Cerebellum (tissue), 4 donors: ENCODE measurements at places on chromosomes 7 and 10. TPM values are rescaled to one million over a fixed set of nuclear protein-coding genes. Genes with fewer than 3 reads are reported as not detected.

DNA sequence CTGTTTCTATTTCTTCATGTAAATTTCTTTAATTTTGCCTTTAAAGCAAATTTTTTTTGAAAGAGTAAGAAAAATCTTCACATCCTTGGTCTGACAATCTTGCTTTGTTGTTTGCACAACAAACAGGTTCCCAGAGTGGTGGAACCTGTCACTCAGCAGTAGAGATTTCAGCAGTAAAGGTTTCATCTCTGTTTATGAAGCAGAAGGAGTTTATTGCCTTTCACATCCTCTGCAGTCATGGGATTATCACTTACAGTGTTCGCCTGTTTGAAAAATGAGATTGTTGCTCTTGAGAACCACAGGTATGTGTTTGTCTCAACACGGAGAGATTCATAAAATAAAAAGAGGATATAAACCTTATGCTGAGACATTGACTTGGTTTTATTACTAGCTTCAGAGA lies 342.6 kb downstream of the IPMK start:
- no peak for DNase-seq

GRCh38 chr10:60377955-60378354 lies 11.7 kb downstream of the ANK3 start:
- no peak for DNase-seq

GRCh38 chr7:98687111-98687751 lies 70.1 kb downstream of the NPTX2 start:
- DNase-seq, result no peak

DNA sequence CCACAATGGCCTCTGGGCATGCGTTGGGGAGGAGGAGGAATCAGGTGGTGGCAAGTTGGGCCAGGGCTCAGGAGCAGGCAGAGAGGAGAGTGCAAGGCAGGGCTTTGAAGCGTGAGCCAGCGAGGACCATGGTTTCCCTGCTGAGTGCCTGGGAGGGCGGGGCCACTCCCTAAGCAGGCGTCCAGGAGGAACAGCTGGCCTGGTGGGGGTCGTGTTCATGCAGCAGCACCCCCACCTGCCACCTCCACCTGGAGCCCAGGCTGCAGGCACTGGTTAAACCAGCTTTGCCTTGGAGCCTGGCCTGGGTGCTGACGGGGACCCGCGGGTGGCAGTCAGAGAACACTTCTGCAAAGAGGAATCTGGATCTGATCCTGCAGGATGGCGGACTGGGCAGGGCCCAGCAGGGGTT lies 24.2 kb upstream of the AQP1 start:
- DNase-seq, result no peak

DNA sequence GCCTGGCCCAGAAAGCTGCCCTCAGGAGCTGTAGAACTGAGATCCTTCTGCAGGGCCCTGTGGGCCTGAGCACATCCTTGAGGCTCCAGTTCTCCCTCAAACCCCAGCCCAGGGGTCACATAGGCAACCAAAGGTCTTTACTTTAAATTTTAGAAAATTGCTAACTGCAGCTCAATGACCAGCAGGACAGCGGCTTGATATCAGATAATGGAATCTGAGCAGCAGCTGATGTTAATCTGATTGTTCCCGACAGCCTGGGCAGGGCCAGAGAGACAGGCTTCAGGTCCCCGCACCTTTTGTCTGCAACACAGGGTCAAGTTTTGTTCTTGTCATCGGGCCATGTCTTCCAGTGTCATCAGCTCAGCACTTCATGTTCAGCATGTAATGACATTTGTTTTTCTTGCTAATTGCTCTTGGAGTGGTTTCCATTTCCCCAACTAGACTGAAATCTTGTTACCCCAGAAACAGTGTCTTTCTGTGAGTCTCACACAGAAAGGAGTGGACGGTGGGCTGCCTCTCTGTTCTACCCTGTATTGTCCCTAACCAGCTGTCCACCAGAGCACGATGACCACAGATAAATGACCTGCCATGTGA lies 91.0 kb downstream of the PAXIP1 start:
- DNase-seq, result no peak

DNA sequence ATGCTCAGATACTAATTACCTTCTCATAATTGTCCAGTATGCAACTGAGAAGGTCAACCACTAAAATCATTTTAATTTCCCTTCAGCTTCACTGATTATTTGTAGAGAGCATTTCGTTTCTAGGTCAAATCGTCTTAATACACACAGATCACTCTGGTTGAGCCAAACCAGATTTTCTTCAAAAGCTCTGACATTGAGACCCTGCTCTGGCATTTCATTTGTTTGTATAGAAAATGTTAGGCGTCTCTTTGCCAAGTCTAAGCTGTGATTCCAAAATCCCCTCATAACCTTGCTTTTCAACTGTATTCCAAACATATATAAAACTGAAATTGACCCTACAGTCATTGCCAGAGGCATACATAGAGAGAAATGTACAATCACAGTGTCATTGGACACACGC lies 520.0 kb downstream of the CNTNAP2 start:
- no peak for DNase-seq

GRCh38 chr10:45466784-45467183 lies 92.8 kb downstream of the ALOX5 start:
- DNase-seq, result peak; percentile 65

DNA sequence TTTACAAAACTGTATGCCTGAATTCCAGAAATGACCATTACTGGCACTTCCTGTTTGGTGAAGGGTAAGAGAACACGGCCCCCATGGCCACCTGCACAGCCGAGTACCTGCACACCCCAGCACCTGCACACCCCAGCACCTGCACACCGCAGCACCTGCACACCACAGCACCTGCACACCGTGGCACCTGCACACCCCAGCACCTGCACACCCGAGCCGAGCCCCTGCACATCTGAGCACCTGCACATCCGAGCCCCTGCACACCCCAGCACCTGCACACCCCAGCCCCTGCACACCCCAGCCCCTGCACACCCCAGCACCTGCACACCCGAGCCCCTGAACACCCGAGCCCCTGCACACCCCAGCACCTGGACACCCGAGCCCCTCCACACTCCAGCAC lies 243.5 kb downstream of the DNAJB6 start:
- DNase-seq, result no peak

- no peak for DNase-seq
Measured at GRCh38 chr10:80276335-80276734, 13.1 kb downstream of the MAT1A start.

GRCh38 chr7:151207315-151207714 lies 3.0 kb downstream of the H2BK1 start:
- DNase-seq, result no peak

- DNase-seq, result no peak
Measured at GRCh38 chr10:69682955-69683474, 53.0 kb downstream of the FAM241B start.

- no peak for DNase-seq
Measured at GRCh38 chr7:127913686-127914085, 117.6 kb downstream of the LRRC4 start.

- peak; percentile 99 for DNase-seq
Measured at GRCh38 chr10:102245082-102245931, at the start of gene GBF1. TSS of gene GBF1 (plus strand) at chr10:102245532. CDS start at chr10:102258939, 13,407 bp downstream.

GRCh38 chr7:42692621-42693020 lies 219.2 kb downstream of the C7orf25 start:
- no peak for DNase-seq

DNA sequence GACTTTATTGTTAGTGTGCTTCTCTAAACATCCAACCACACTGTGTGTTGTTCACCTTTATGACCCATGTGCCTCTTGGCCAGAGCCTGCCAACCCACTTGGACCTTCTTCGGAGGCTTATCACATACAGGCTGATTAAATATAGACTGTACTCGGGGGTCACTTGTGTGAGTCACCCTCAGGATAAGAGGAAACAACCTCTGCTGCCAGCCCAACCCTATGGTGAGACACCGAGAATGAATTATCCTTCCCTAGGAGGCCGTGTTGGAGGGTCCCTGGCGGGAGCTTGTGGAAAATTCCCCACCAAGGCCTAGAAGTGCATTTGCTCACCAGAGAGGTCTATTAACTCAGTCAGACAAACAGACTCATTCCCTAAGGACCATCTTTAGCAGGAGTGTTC lies 63.0 kb downstream of the FAS start:
- no peak for DNase-seq

DNA sequence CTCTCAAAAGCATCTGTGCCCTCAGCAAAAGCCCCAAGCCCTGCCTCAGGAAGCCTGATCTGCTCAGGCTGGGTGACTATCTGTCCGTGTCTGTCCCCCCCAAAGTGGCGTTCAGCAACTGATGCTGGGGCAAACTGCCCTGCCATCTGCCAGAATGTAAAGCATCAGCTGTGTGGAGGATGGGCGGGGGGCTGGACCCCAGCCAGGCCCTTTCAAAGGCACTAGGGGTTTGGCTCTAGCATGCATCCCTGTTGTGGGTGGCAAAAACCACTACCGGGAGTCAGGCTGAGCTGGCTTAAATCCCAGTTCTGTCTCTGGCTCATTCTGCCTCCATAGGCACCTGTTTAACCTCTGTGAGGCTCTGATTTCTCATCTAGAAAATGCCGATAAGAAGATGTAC lies 35.5 kb downstream of the GPRIN2 start:
- DNase-seq, result peak; percentile 96

DNA sequence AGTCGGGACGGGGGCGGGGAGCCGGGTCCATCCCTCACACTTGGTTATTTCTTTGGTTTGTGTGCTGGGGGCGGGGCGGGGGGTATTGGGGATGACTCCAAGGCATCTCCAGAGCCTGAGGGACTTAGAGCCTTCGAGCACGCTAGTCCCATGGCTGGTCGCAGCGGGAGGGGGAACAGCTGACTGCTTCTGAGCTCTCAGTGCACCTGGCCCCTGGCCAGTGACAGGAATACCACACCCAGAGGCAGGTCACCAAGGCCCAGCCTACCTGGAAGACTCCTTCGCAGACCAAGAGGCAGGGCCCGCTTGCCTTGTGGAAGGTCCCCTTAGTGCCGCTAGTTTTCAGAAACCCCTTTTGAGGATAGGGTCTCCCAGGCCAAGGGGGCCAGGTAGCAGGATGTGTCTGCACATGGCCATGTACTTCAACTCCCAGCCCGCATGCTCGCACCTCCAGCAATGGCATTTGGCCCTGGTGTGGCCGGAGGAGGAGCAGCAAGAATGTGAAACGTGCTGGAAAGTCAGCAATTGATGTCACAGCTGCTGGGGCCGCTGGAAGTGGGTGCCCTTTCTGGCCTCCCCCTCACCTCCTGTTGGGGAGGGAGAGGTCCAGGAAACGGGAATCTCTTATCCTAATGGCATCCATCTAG lies 40.3 kb downstream of the AGAP3 start:
- no peak for DNase-seq

- DNase-seq, result no peak
Measured at GRCh38 chr10:126171555-126171954, 216.7 kb downstream of the ADAM12 start.

Gene ACBD7
- 16.7 TPM for total RNA-seq

Gene ZNF32
- 28.5 TPM for total RNA-seq

Gene HABP2
- total RNA-seq, result not detected

Gene GGCT
- total RNA-seq, result 16.0 TPM

Gene SLC16A9
- 19.9 TPM for total RNA-seq
